ENCODE measurements at places on chromosomes 16 and 17. TPM values are rescaled to one million over a fixed set of nuclear protein-coding genes. Genes with fewer than 3 reads are reported as not detected.
A peak's percentile ranks its signal among the peaks of the same experiment; 100 is the strongest.

Gene NPIPB8
- 0.38 TPM for total RNA-seq

Gene DNAAF8
- 4.2 TPM for total RNA-seq

Gene KRTAP1-3
- not detected for total RNA-seq

Gene TSPOAP1
- 7.9 TPM for total RNA-seq

Gene DOC2A
- total RNA-seq, result 2.7 TPM

Gene PPM1E
- total RNA-seq, result 0.23 TPM

Gene OR1F1
- total RNA-seq, result not detected

Gene LLGL2
- 161 TPM for total RNA-seq

Gene TMEM107
- total RNA-seq, result 15.0 TPM

Gene RPL27
- 842 TPM for total RNA-seq

Gene FBF1
- total RNA-seq, result 13.1 TPM

- no peak overlapping the region for H3K4me3 ChIP-seq
- H3K4me1 ChIP-seq, result no peaks in the 10 kb centered on the region
- DNase-seq, result no peak
- peaks cover 20% of the 10 kb centered on the region for H3K27me3 ChIP-seq
- no peak overlapping the region for H3K27ac ChIP-seq
Observed at GRCh38 chr16:85986931-85987749, 88.2 kb downstream of the IRF8 start.

DNA sequence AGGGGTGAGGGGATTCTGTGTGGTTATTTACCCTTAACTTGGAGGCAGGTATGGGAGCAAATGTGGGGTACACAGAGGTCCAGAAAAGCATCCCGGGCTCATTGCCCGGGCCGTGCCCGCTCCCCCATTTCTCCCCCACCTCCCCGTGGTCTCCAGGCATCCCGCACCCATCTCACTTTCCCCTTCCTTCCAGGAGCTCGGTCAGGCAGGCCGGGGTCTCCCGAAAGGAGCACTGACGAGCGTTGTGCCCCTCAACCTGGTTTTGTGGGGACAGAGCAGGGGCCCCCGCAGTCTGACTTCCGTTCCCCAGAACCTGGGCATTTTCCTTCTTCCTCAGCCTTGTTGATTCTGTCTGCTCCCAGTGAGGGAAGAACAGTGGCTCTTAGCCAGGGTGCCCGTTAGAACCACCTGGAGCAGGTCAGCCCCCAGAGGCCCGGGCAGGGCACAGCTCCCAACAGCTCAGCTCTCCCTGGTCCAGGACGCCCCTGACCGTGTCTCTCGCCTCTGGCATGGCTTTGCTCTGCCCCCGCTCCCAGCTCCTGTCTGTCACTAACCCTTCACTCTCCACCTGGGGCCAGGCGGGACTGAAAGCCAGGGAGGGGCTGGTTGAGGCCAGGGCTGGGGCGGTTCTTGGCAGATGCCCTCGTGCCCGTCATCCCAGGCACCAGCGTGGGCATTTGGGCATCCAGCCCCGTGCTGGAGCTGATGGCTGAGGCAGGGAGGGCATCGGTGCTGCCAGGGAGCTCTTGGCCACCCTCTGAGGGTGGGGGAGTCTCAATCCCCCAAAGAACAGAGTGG lies 12.5 kb upstream of the NUDT16L1 start:
- H3K4me3 ChIP-seq, result peak overlapping the region; percentile 1
- DNase-seq, result no peak
- H3K36me3 ChIP-seq, result no peaks in the 10 kb centered on the region
- peaks cover 55% of the 10 kb centered on the region for H3K4me1 ChIP-seq

GRCh38 chr17:65292430-65292829 lies 155.3 kb downstream of the RGS9 start:
- no peak overlapping the region for H3K27ac ChIP-seq
- no peak overlapping the region for H3K4me3 ChIP-seq
- peaks cover 4% of the 10 kb centered on the region for H3K4me1 ChIP-seq
- no peaks in the 10 kb centered on the region for H3K27me3 ChIP-seq
- no peak for DNase-seq
- H3K36me3 ChIP-seq, result no peaks in the 10 kb centered on the region

DNA sequence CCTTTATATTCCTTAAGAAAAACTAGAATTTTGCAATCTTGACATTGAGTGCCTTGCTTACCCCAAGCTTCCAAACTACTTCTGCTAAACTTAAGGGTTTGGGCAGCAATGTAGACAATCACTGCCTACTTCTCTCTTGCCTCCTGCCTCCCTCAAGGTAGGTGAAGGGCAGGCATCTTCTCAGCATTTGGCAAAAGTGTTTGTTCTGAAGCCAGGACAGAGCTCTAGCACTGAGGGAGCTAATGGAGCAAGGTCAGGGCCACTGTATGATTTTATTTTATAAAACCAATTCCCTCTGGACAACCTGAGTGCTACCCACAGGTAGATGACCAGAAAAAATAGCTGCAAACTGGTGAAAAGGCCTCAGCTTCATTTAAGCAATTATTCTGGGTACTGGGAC lies 111.8 kb downstream of the IRX3 start:
- H3K36me3 ChIP-seq, result no peaks in the 10 kb centered on the region
- no peaks in the 10 kb centered on the region for H3K4me1 ChIP-seq
- H3K4me3 ChIP-seq, result no peak overlapping the region
- H3K27ac ChIP-seq, result no peak overlapping the region

DNA sequence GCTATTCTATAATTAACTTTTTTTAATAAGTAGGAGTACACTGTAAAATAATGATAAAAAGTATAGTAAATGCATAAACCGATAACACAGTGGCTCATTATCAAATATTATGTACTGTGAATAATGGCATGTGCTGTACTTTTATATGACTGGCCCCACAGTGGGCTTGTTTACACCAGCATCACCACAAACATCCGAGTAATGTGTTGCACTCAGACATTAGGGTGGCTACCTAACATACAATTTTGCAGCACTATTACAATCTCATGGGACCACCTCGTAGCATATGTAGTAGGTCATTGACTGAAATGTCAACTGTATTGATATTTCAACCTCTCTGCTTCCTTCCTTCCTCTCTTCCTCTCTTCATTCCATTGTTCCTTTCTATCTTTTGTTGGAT lies 51.7 kb downstream of the TBX4 start:
- H3K4me3 ChIP-seq, result no peak overlapping the region
- DNase-seq, result no peak
- no peaks in the 10 kb centered on the region for H3K36me3 ChIP-seq
- no peaks in the 10 kb centered on the region for H3K27me3 ChIP-seq

GRCh38 chr16:228852-229730 lies at the start of gene LUC7L:
Gene LUC7L (minus strand): TSS chr16:229449. CDS start chr16:229339, 110 bp downstream.
- H3K36me3 ChIP-seq, result peaks cover 33% of the 10 kb centered on the region
- DNase-seq, result peak; percentile 92
- peak within 1 kb of the TSS; percentile 95 for H3K27ac ChIP-seq
- H3K27me3 ChIP-seq, result no peaks in the 10 kb centered on the region

- peaks cover 65% of the 10 kb centered on the region for H3K4me1 ChIP-seq
- H3K4me3 ChIP-seq, result no peak overlapping the region
- no peaks in the 10 kb centered on the region for H3K27me3 ChIP-seq
Observed at GRCh38 chr17:1785930-1786329, 24.1 kb downstream of the SERPINF1 start.

DNA sequence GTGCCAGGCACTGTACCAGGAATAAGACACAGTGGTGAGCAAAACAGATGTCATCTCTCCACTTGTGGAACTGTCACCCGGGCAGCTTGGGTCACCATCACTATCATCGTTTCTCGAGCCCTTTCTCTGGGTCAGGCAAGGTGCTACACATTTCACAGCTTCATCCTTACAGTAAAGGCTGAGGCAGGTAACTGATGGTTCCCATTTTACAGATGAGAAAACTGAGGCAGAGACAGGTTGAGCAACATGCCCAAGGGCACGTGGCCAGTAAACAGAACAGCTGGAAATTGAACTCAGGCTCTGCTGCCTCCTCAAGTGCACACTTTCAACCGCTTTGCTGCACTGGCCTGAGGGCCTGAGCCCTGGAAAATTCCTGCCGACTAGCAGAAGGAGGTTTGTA lies 294.6 kb downstream of the XYLT1 start:
- H3K27me3 ChIP-seq, result no peaks in the 10 kb centered on the region
- no peaks in the 10 kb centered on the region for H3K4me1 ChIP-seq
- no peak overlapping the region for H3K4me3 ChIP-seq
- no peak overlapping the region for H3K27ac ChIP-seq
- no peak for DNase-seq

DNA sequence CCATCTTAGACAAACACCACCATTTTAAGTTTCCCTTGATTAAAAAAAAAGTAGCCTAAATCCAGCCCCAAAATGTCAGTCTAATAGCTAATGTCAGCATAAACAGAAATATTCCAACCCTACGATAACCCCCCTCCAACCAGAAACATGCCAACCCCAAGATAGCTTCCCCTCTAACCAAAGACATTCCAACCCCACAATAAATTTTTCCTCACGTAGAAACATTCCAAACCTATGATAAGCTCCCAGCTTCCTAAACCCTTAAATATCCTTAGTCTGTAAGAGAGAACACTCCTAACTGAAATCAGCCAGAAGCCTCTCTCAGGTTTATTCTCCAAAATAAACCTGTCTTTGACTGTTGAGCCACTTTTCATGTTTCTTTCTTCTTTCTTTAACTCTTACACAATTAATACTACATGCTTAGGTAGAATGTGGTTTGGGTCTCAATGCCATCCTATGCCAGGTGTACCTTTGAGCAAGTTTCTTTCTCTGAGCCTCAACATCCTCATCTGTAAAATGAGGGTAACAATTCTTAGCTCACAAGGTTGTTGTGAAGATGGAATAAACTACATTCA lies 10.5 kb upstream of the KRT38 start:
- no peak for DNase-seq
- no peaks in the 10 kb centered on the region for H3K27me3 ChIP-seq
- no peak overlapping the region for H3K27ac ChIP-seq
- H3K36me3 ChIP-seq, result no peaks in the 10 kb centered on the region

GRCh38 chr16:23595246-23595950 lies 718 bp downstream of the NDUFAB1 start:
- no peaks in the 10 kb centered on the region for H3K36me3 ChIP-seq
- peak overlapping the region; percentile 86 for H3K27ac ChIP-seq
- peaks cover 34% of the 10 kb centered on the region for H3K4me1 ChIP-seq
- no peaks in the 10 kb centered on the region for H3K27me3 ChIP-seq
- no peak for DNase-seq

GRCh38 chr16:5549802-5550201 lies 452.2 kb upstream of the EEF2KMT start:
- H3K4me1 ChIP-seq, result no peaks in the 10 kb centered on the region
- no peak overlapping the region for H3K4me3 ChIP-seq
- no peaks in the 10 kb centered on the region for H3K27me3 ChIP-seq
- no peak overlapping the region for H3K27ac ChIP-seq

- no peaks in the 10 kb centered on the region for H3K36me3 ChIP-seq
- H3K27me3 ChIP-seq, result no peaks in the 10 kb centered on the region
- peaks cover 54% of the 10 kb centered on the region for H3K4me1 ChIP-seq
- peak within 1 kb of the TSS; percentile 96 for H3K27ac ChIP-seq
- peak within 1 kb of the TSS; percentile 92 for H3K4me3 ChIP-seq
Observed at GRCh38 chr16:89507834-89508590, at the start of gene SPG7. Gene SPG7 (plus strand): TSS chr16:89508403. CDS start chr16:89508418, 15 bp downstream.

DNA sequence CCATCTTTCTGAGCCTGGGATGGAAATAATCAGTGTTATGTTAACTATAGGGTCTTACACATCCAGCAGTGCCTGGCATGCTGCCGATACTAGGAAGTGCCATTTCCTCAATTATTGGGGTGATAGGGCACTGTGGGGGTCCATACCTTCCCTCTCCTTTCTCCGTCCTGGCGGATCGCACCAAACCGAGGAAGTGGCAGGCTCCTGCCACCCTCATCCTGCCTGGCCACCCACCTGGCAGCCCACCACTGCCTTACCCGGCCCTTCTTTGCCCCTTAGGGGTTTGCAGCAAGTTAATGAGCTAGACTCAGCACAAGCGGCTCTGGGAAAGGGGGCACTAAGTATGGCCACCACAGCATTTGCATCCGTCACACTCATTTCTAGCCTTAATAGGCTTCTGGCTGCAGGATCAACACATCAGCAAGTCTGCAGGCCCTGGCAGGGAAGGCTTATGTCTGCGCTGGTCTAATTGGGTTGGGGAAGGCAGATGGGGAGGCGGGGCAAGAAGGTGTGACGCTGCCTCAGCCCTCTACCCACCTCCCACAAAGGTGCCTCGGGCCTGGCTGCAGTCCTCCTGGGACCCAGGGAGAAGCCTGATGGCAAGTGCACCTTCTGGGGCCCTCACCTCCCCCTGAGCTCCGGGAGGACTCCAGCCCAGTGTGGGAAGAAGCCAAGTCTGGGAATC lies 28.6 kb downstream of the DCAKD start:
- no peaks in the 10 kb centered on the region for H3K36me3 ChIP-seq
- H3K4me3 ChIP-seq, result no peak overlapping the region
- no peak overlapping the region for H3K27ac ChIP-seq
- DNase-seq, result no peak
- H3K27me3 ChIP-seq, result no peaks in the 10 kb centered on the region
- H3K4me1 ChIP-seq, result peaks cover 32% of the 10 kb centered on the region

DNA sequence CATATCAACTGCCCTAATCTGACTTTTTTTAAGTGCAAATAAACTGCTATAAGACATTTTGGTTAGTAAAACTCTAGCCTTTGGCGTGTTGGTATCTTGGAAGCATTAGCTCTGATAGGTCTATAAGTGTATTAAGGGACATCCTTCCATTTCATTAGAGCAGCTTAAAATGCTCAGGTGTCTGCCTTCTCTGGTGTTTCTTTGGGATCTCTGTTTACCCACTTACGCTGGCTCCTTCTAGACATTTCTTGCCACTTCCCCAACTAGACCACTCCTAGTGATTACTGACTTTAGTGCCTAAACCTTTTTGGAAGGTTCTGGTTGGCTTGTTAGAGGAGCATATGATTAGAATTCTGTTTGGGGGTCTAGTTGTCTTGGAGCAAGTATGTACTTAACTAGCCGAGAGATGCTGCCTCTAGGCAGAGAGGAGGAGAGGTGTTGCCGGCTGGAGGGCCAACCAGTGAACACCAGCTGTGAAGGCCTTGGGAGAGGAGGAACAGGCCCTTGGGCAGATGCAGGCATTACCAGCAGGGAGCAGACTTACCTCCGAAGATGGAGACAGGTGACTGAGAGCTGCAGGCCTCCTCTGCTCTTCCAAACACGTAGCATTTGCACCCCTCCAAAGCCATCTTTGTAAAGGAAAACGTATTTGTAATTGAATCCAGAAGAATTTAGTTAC lies 15.2 kb upstream of the CLEC18C start:
- no peaks in the 10 kb centered on the region for H3K27me3 ChIP-seq
- DNase-seq, result peak; percentile 25
- no peak overlapping the region for H3K4me3 ChIP-seq
- no peak overlapping the region for H3K27ac ChIP-seq
- peaks cover 95% of the 10 kb centered on the region for H3K36me3 ChIP-seq

DNA sequence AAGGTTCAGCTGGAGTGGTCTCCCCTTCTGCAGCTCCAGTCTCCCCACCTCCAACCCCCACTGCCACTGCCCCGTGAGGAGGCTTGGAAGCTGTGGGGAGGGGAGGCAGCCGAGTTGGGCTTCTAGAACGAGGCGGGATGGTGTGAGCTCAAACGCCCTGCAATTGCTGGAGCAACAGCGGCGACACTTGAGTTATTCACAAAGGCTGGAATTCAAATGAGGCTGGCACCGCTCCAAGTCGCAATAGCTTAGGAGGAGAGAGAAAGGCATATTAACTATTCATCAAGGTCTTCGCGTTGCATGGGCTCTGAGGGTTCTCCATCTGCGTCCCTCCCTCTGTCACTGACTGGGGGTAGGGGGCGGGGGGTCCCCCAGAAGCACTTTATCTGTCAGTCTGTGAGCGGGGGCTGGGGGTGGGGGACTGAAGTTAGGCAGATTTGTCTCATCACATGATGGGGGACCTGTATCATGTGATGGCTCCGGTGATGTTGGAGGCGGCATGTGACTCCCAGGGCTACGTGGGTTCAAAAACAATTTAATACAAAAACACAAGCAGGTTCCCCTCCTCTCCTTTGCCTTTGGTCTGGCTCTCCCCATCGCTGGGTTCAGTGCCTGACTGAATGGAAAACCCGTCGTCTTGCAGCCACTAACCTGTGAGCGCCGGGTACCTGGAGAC lies 70.5 kb downstream of the RBBP6 start:
- H3K36me3 ChIP-seq, result no peaks in the 10 kb centered on the region
- peaks cover 4% of the 10 kb centered on the region for H3K27me3 ChIP-seq
- no peak overlapping the region for H3K4me3 ChIP-seq
- H3K27ac ChIP-seq, result no peak overlapping the region
